ENCODE measurements at places on chromosomes 11 and 22.

DNA sequence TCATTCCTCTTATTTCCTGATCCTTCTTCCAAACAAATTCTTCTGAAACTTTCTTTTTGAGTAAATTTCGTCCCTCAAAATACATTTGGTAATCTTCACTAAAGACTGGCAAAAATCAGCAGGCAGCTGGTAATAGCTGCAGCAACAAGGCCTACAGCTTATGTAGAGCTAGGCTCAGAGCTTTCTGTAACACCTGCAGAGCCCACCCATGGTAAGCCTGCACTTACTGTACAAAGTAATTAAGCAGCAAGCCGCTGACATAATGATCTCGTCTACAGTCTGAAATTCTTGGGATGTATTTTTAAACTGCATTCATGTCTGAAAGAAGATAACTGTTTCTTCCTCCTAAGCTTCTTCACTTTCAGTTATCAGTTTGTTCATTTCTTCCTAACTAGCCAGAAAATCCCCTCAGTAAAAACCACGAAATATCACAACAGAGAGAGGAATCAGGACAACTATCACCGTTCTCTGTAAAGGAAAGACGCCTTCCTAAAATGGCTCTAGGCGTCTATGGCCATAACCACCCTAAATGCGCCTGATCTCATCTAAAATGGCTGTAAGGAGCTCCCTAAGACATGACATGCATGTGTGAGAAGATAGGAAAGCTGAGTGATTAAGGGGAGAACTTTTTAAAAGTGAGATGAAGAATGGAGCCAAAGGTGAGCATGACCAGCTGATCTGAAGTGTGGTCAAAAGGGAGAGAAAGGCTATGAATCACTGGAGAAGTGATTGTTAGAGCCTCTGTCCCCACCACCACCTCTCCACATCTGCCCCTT is 56.2 kb downstream of the DENND5A start:
- DNase-seq: no peak

GRCh38 chr11:64268025-64268892 is 16.2 kb downstream of the BAD start:
- no peak for DNase-seq

- no peak for DNase-seq
Observed at GRCh38 chr22:24289114-24289513, 18.5 kb downstream of the SPECC1L start.

GRCh38 chr11:15728207-15728606 is 613.5 kb downstream of the INSC start:
- no peak for DNase-seq

DNA sequence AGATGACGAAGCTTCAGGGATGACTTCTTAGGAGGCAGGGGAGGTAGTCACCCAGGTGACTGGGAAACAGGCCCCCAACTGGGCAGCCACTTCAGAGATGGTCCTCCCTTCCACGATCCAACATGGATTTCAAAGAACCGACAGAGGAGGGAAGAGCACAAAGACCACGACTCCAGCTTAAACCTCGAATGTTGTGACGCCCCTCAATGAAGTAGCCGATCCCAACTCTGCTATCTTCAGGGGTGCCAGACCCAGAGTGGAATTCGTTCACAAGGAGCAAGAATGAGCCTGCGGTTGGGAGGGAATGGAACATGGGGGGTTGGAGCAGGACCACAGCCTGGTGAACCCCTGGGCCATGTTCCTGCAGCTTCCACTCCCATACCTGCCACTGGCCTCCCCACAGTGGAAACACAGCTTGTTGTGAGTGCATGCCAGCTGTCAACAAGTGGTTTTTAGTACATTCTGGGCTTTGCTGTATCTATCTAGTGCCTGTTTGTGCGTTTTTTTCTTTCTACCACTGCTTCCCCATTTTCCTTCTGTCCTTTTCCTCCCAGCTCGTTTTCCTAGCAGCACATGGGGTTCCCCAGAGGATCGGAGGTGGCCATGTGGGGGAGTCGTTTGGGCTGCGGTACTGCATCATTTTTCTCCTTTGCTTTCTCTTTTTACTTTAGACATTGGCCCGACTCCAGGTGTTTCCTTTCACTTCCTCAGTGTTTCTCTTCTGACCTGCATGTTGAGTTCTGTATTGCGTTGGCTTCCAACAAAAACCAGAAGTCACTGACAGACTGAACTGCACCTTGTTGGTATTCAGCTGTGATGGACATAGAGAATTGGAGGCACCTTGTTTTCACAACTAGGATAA is 65.8 kb downstream of the MORC2 start:
- DNase-seq: no peak

GRCh38 chr11:72350752-72351151 is 83.6 kb downstream of the CLPB start:
- no peak for DNase-seq

DNA sequence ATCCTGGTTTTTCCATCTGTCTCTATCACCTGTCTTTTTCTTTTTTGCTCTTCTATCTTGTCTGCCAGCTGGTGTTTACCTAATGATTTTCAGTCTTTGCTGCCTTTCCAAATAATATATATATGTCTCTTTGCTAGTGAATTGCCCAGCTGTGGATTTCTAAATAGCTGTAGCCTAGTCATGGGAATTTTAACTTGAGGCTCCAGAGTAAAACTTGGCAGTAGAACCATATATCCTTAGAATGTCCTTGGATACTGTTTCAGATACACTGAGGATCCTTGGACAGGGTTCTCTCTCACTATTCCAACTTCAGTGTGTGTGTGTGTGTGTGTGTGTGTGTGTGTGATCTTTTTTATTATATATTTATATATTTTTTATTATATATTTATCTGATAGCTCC is 2285.3 kb downstream of the LRRC4C start:
- no peak for DNase-seq

DNA sequence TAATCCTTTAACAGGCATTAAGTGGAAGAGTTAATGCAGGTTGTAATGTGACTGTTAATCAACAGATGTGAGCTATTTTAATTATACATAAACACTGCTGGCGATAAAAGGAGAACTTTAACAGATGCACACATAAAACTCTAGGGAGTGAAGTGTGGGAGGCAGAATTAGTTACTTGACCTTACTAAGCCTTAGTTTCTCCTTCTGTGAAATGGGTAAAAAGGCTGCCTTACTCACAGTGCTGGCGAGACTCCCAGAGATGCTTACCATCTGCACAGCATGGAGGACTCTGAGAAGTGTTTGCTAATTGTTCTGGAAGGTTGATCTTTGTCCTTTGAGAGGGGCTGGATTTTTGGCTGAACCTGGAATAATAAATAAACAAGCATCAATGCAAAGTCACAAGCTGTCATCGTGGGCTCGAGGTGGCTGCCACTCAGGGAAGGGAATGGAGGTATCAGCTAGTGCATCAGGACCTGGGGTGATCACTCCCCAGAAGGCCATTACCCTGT is 58.6 kb upstream of the MPEG1 start:
- no peak for DNase-seq

- DNase-seq: no peak
Observed at GRCh38 chr11:102967497-102967896, 12.0 kb upstream of the MMP13 start.

GRCh38 chr22:41447435-41448188 is 1.0 kb upstream of the TOB2 start:
- DNase-seq: peak; percentile 50

GRCh38 chr22:43297270-43298061 is 45.7 kb downstream of the SCUBE1 start:
- DNase-seq: no peak

Data from effector CD4-positive, alpha-beta T cell (primary cell).